ENCODE measurements at places on chromosomes 4 and X.

- no peak for DNase-seq
Measured at GRCh38 chrX:81304563-81304962, 102.7 kb downstream of the SH3BGRL start.

- no peak for DNase-seq
Measured at GRCh38 chr4:137677863-137678262, 145.6 kb upstream of the PCDH18 start.

DNA sequence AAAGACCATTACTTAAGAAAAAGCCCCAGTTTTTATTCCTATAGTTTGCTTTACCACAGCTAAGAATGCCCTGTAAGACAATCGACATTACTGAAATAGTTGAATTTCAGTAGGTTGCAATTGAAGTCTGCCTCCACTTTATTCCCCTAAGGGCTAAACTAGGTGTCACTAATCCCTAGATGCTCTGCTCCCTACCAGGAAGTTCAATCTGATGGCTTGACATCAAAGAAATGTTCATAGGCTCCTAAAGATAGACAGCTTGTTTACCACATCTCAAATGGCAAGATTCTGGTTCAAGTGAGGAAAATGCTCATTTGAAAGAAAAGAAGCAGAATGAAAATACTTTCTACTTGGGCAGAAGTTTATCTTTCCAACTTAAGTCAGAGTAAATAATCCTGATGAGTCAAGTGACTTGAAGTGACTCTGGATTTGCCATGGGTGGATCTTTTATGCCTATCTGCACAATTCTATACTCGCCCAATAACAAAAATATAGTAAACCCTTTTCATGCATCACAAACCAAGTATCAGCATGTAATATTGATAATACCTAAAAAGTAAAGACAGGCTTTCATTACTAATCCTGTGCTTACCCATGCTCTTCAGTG lies 117.2 kb downstream of the SH3RF1 start:
- DNase-seq = no peak

- peak; percentile 73 for DNase-seq
Measured at GRCh38 chrX:19670854-19671620, 155.7 kb upstream of the MAP3K15 start.

GRCh38 chrX:1264556-1264955 lies 4.1 kb upstream of the CSF2RA start:
- DNase-seq = no peak

- DNase-seq = no peak
Measured at GRCh38 chr4:3250956-3251690, 2.2 kb downstream of the MSANTD1 start.

- no peak for DNase-seq
Measured at GRCh38 chrX:44891642-44892041, 18.7 kb downstream of the KDM6A start.

DNA sequence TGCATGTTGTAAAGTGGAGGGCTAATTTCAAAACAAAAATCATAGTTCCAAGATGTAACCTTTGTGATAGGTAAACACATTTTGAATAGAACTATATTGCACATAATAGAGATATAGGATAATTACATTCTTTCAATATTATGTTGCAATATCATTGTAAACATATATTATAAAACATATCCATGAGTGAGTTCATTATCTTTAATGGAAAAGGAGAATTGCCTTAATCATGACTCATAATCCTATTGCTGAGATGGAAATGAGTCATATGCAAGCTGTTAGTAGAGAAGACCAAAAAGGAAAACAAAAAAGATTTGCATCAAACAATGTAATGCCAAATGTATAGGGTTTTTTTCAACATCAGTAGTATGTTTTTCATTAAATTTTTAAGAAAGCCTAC lies 73.7 kb upstream of the WDR44 start:
- DNase-seq = no peak

GRCh38 chr4:11436673-11437072 lies 8.0 kb upstream of the HS3ST1 start:
- no peak for DNase-seq

DNA sequence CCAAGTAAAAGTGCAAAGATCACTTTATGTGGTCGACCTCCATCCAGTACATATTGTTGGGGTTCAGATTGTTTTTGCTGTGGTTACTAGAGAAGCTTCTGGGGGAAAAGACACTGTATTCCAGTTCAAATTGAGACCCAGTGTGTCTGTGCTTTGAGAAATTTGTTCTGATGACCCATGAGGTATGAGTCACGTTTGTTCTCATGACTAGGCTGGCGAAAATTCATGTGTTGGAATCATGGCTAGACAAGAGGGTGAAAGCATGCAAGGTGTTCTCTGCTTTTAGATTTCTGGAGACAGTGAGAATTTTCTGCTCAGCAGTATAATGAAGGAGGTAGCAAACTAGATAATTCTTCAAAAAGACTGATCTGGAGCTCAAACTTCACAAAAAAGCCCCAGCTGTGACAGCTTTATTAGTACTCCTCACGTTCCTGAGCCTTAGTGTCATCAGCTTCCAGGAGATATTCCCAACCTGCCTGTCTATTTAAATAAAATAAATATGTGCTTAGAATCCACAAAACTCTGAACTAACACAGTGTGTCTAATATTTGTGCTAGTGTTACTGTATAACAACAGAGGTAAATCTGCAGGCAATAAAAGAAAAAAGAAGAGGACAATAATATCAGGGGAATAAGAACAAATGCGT lies 24.4 kb upstream of the FAM47B start:
- no peak for DNase-seq

DNA sequence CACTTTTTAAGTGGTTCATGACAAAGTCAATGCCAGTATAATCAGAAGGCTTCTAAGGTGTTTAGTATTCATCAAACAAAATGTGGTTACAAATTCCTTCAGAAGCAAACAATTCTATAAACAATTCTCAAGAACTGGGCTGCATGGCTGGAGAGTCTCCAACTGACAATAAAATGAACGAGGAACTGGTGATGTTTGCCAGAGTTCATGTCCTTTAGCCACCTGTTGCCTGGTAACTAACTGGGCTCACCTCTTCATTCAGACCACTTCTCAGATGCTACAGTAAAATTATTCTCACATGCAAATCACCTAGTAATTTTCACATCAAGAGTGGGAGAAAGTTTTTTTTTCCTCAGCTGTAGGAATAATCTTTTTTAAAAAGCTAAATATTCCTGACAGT lies 53.3 kb downstream of the CAMK2D start:
- no peak for DNase-seq

GRCh38 chr4:1271686-1272085 lies 18.0 kb upstream of the MAEA start:
- DNase-seq = no peak

- DNase-seq = no peak
Measured at GRCh38 chr4:121219227-121219626, 55.1 kb upstream of the TNIP3 start.

- no peak for DNase-seq
Measured at GRCh38 chrX:97850911-97851310, 967.2 kb downstream of the RPA4 start.

- DNase-seq = no peak
Measured at GRCh38 chrX:108216405-108216804, 124.8 kb downstream of the ATG4A start.
